ENCODE measurements at places on chromosomes 12 and 14. TPM values are rescaled to one million over a fixed set of nuclear protein-coding genes. Genes with fewer than 3 reads are reported as not detected.

GRCh38 chr12:14408208-14408607 lies 42.7 kb downstream of the ATF7IP start:
- no peak for DNase-seq

- DNase-seq: no peak
These were observed 10.3 kb upstream of the INF2 start for GRCh38 chr14:104678901-104679705.

- no peak for DNase-seq
These were observed 2.0 kb downstream of the FERMT2 start for GRCh38 chr14:52948836-52949235.

DNA sequence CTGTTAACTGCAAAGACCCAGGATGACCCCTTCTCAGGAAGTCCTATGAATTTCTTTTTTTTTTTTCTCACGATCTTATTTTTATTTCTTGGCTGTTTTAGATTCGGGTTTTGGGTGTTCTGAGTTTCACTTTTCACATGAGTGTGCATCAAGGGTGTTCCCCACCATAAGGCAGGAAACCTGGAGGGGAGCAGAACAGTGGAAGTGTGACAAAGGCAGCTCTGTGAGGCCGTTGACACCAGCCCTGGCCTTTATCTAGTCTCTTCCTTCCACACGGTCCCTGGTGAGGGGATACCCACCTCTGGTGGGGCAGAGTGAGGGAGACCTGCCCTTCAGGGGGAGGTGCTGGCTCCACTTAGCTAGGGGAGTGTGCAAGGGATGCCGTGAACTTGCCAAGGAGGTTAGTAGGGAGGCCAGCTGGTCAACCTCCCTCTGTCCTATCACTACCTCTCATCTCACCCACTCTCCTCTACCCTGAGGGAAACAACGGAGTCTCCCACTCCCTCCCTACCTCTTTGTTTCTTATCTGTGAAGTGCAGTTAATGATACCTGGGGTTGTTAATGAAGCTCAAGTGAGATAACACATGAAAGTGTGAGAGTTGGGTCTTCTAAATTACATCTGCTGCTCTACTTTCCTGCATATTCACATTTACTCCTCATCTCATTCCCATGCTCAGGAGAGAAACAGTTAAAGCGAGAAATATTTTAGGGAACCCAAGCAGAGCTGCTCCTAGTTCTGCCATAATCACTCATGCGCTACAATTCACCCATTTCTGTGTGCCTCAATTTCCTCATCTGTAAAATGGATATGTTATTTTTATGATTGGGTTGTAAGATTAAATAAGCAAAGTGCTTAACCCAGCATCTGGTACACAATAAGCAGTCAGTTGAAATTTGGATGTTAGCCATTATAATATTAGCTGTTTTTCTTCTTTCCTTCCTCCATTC lies 4.4 kb upstream of the GALNT6 start:
- no peak for DNase-seq

- no peak for DNase-seq
These were observed 25.1 kb downstream of the NOC4L start for GRCh38 chr12:132169376-132169775.

- no peak for DNase-seq
These were observed 198.1 kb upstream of the KRR1 start for GRCh38 chr12:75709503-75709902.

DNA sequence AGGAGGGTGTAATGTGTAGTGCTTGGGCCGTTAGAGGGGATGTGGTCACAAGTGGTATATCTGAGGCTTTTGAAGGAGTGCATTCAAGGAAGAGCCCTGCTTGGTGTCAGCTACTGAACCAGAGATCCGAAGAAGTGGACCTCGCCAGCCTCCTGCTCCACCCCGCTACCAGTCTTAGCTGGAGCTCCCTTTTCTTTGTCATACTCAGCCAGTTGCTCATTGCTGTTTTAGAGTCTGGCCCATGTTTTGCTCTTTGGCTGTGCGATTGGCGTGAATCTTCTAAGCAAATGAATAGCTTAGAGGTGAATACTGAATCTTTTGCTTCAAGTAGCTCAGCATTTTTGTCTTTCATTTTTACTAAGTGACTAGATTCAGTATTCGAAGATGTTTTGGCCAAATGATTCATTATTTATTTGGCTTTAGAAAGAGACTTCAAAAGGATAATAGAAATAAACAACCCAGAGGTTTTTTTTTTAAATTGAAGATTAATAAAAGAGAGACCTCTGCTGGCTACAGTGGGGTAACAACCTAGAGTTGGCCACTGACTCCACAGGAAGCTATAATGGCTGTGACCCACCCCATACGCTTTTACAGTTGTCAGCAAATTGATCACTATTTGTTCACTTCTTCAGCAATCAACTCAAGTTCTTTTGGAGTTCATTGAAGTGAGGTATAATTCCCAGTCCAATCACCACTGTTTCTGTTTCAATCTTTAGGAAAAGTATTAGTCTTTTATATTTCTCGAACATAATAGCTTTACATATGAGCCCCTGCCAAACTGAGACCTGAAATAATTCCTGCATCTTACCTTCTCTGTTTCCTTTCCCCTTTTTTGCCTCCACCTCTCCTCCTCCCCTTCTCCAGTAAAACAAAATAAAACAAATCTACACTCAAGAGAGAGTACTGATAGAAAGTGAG lies 19.9 kb downstream of the CDKN1B start:
- no peak for DNase-seq

NFATC4 gene
- polyA plus RNA-seq: 34.8 TPM

NUAK1 gene
- polyA plus RNA-seq: 9.7 TPM

LRFN5 gene
- polyA plus RNA-seq: 8.4 TPM

SLCO1C1 gene
- 0.59 TPM for polyA plus RNA-seq

TMEM30B gene
- 1.1 TPM for polyA plus RNA-seq
